Activated gamma-delta T cell treated with Interleukin-2 at 50 U/mL for 16 hours (primary cell): ENCODE measurements at places on chromosomes 13 and 19.

DNA sequence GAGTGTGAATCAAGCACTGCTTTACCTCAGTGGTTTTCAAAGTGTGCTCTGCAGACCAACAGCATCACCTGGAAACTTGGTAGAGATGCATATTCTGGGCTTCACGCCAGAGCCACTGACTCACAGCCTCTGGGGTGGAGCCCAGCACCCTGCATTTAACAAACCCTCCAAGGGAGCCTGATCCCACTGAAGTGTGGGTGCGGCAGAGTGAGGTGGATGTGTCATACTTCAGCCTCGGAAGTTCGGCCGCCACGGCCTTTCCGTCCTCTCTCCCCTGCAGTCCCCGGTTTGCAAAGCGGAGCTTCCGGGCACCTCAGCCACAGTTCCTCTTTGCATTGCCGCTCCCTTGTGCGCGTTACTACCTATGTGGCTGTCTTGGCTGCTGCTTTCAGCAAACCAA, 33.3 kb upstream of the MICU2 start:
- peak; percentile 28 for DNase-seq

GRCh38 chr13:23321535-23322241, 111.8 kb downstream of the SACS start:
- DNase-seq, result no peak

DNA sequence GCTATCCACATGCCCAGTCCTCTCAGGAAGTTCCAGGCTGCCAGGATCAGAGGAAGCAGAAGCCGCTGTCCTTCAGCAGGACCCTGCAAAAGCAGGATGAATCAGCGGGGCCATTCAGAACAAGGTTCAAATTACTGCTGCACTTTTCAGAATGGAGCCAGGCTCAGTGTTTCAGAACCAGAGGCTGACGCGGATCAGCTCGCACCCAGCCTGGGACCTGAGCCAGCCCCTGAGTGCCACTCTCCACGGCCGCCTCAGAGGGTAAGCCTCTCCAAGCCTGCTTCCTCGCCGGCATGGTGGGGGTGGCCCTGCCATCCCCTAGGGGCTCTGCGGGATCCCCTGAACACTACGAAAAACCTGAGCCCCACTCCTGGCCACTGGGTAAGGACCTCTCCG, 24.7 kb downstream of the RASA3 start:
- no peak for DNase-seq

- no peak for DNase-seq
Observed at GRCh38 chr13:36778083-36778671, 40.8 kb upstream of the RFXAP start.

DNA sequence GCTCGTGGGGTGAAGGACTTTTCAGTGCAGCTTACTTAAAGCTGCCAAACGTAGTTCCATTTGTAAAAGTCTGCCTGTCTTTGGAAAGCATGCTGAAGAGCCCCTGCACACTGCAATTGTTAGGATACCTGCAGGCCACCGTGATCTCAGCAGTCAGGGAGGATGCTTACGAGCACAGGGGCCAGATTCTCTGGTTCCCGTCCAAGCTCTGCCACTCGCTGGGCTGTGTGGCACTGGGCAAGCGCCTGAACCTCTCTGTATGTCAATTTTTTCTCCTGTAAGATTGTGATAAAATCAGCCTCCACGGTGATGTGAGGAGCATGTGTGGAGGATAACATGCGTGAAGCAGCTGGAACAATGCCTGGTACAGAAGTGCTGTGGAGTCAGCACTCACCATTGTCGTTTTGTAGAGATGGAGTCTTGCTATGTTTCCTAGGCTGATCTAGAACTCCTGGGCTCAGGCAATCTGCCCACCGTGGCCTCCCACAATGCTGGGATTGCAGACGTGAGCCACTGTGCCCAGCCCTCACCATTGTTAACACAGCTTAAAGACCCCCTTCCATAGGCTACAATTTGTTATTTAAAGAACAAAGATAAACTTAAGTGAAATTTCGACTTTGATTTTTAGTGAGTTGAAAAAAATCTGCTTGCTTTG, 3.5 kb downstream of the ADPRHL1 start:
- no peak for DNase-seq
